ENCODE measurements at places on chromosomes 1 and 21.

- peak; percentile 44 for DNase-seq
Observed at GRCh38 chr21:29888437-29888836, 51.4 kb downstream of the GRIK1 start.

DNA sequence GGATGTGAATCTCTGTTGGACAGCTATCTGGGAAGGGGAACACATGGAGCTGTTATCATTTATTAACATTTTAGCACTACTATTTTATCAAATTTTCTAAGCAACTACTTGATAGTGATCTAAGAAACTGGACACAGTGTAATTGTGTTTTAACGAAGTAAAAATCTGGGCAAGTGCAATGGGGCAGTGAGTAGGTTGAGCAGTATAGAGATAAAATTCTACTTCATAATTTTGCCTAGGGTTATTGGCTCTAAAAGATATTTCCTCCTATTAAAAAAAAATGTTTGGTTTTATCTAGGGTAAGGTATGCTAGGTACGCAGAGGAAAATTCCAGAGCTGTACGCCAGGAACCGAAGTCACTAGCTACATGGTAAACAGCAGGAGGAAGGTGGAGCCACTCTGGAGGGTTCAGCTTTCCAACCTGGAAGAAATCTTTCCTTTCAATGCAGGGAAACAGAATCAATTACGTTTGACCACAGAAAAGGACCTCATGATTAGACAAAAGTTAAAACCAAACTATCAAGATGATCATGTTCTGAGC lies 43.3 kb downstream of the BCAR3 start:
- DNase-seq: no peak

DNA sequence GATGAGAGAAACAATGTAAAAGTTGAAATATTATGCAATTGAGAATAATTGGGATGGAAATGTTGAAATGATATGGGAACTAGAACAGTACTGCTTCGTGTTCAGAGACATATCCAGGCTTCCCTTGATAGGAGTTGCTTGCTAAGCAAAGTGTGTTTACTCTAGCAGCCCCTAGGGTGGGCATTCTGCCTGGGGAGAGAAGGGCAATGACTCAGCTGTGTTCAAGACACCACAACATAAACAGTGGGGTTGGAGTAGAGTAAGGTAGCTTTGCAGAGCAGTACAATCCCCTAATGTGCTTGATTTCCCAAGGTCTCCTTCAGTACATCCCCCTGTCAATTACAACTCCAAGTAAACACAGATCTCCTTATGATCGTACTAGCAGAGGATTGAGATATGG lies 4.8 kb upstream of the PCNX2 start:
- DNase-seq: no peak

GRCh38 chr1:84510668-84511067 lies 4.3 kb upstream of the GNG5 start:
- no peak for DNase-seq

DNA sequence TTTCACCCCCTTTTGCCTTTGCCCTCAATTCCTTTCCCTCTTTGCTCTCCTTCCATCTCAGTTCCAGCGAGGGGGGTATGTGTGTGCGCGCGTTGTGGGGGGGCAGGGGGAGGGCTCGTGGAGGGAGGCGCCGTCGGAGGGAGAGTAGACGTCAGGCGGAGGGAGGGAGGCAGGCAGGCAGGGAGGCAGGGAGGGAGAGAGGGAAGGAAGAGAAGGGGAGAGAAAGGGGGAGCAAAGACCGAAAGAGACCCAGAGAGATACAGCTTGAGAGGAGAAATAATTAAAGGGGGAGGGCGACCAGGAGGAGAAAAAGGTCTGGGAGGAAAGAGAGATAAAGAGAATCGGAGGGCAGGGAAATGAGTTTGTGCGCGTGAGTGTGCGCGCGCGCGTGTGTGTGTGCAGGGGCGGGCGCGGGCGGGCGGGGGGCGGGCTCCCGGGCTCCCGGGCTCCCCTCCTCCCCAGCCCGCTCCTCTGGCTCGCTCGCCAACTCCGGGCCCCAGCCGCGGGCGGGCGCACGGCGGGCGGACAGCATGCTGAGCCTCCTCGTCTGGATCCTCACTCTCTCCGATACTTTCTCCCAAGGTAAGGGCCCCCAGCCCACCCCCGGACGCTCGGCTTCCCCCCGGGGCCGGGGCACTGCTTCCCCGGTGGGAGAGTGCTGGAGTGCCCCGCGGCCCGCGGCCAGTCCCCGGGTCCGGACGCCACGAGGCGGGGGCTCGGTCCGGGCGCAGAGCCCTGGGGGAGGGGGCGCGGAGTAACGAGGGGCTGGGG lies at the start of gene KIRREL1:
TSS of gene KIRREL1 (plus strand) at position 499 of the 771 bp plus-strand sequence. CDS start at position 531, 32 bp downstream.
- DNase-seq: peak; percentile 47

GRCh38 chr1:111220302-111220890 lies 7.1 kb upstream of the CHI3L2 start:
- no peak for DNase-seq

DNA sequence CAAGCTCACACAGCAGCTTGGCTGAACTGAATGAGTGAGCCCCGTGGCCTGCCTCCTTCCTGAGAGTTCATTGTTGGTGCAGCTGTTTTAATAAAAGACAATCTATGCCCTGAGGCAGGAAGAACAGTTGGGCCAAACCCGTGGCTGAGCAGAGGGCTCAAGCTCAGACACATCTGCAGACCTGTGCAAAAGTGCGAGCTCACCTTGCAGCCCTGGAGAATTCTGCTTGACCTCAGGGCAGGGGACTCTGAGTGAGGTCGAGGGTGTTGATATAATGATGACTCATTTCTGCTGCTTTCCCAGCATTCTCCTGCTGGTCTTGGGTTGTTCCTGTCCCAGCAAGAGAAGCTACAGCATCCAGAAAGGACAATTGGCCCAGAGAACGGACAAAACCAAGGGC lies 61.0 kb downstream of the ATP5PO start:
- DNase-seq: no peak

- no peak for DNase-seq
Observed at GRCh38 chr1:16321176-16321867, 31.0 kb downstream of the FBXO42 start.

- no peak for DNase-seq
Observed at GRCh38 chr1:231188072-231188471, 26.2 kb downstream of the TRIM67 start.

GRCh38 chr1:225914391-225914790 lies 9.7 kb downstream of the PYCR2 start:
- DNase-seq: no peak

DNA sequence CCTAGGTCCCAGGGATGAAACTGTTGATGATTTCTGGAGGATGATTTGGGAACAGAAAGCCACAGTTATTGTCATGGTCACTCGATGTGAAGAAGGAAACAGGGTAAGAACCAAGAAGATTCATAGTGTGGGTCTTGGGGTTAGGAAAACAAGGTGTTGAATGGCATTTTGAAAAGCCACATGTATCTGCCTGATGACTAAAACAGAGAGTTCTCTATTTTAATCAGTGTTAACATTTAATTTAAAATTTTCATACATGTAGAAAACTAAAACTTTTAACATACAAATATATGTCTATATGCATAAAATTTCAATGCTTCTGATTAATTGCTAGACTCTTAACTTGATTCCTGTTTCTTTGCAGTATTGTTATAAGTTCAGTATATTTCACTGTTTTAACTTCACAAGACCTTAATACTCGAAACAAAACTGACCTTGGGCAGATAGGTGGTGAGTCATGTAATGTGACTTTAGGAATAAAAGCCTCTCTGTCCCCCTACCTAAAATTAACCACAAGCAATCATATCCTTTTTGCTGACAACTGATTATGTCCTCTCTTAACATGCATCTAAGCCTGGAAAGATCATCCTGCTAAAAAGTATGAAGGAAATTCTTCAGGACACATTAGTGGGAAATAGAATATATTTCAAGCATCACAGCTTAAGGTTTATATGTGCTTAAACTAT lies 95.6 kb downstream of the PTPRC start:
- DNase-seq: no peak

DNA sequence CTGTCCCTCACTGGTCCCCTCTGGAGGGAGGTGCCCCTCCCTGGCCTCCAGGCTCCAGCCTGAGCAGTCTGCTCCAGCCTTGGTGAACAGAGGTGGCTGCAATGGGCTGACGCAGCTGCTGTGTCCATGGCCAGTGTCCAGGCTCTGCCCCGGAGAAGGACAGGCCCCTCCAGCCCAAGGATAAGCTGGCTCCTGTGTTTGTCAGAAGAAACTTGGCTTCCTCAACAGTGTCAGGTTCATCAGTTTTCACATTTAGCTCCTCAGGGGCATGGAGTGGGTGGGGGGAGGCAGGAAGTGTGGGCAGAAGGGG lies 402.8 kb downstream of the MATN1 start:
- DNase-seq: no peak

- DNase-seq: no peak
Observed at GRCh38 chr1:63884486-63884885, 110.7 kb downstream of the ROR1 start.

DNA sequence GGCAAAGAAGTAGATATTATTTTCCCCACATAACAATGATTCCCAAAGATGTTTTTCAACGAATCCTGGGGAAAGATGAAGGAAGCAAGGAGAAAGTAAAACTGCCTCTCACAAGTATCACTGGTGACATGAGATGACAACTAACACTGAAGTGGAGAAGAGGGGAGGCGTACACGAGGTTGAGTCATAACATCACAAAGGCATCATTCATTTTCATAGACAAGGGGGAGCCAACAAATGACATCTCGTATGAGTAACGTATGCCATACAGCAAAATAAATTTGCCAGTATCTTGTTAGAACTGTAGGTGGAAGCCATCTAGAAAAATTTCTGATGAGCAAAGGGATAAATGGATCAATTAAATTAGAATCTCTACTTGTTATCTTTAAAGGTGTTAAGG lies 56.6 kb downstream of the ATP1B1 start:
- DNase-seq: no peak

GRCh38 chr1:17375651-17376050 lies 3.7 kb downstream of the PADI6 start:
- no peak for DNase-seq

DNA sequence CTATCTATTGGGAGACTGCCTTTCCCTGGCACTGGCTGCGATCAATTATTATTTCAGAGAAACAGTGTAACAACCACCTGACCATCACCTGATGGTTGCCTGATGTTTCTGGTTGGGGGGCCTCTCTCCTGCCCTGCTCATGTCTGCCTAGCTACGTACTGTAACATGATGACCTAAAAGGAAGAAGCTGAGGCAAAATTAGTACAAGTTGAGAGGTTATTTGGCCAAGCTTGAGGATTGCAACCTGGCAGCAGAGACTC lies 58.3 kb downstream of the OLFML3 start:
- no peak for DNase-seq

DNA sequence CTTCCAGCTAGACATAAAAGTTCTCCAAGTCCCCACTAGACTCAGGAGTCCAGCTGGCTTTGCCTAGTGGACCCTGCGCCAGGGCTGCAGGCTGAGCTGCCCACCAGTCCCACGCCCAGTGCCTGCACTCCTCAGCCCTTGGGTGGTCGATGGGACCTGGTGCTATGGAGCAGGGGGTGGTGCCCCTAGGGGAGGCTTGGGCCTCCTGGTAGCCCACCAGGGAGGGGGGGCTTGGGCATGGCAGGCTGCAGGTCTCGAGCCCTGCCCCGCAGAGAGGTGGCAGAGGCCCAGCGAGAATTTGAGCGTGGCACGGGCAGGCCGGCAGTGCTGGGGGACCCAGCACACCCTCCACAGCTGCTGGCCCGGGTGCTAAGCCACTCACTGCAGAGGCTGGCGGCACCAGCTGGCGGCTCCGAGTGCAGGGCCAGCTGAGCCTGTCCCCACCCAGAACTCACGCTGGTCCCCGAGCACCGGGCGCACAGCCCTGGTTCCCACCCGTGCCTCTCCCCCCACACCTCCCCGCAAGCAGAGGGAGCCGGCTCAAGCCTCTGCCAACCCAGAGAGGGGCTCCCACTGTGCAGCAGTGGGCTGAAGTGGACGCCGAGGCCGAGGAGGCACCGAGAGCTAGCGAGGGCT lies 30.2 kb upstream of the GBP5 start:
- DNase-seq: no peak
